Hematopoietic multipotent progenitor cell treated with erythropoietin and hydrocortisone succinate and interleukin-3 and kit ligand, for 6 days (in vitro differentiated cells): ENCODE measurements at places on chromosomes 12 and 14.

- no peak for DNase-seq
Measured at GRCh38 chr12:44223736-44224135, 387.9 kb downstream of the TMEM117 start.

DNA sequence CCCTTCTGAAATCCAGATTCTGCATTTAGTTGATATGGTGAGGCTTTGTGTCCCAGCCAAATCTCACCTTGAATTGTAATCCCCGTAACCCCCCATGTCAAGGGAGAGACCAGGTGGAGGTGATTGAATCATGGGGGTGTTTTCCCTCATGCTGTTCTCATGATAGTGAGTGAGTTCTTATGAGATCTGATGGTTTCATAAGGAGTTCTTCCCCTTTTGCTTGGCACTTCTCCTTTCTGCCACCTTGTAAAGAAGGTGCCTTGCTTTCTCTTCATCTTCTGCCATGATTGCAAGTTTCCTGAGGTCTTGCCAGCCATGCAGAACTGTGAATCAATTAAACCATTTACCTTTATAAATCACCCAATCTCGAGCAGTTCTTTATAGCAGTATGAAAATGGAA is 23.1 kb upstream of the C12orf42 start:
- DNase-seq, result no peak

DNA sequence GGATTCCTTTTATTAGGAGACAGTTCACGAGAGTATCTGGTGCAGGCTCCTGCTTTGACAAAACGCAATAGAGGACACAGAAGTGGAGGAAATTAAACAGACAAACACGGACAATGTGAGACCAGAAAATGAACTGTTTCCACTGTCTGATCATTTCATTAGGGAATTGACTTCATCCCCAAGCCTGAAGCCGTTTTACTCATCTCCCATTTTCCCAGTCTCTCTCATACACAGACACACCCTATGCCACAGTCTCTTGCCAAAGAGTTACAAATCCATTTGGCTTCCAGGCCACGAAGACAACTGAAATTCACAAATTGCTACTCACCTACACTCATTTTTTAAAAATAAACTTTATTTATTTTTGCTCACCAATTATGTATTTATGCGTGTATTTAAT is 1087.8 kb upstream of the TMEM132C start:
- no peak for DNase-seq

GRCh38 chr14:23401291-23401690 is 6.8 kb downstream of the MYH6 start:
- no peak for DNase-seq

GRCh38 chr12:64678248-64678647 is 68.0 kb downstream of the RASSF3 start:
- DNase-seq, result no peak
